ENCODE measurements at places on chromosomes 3 and 15.
A peak's percentile ranks its signal among the peaks of the same experiment; 100 is the strongest.

DNA sequence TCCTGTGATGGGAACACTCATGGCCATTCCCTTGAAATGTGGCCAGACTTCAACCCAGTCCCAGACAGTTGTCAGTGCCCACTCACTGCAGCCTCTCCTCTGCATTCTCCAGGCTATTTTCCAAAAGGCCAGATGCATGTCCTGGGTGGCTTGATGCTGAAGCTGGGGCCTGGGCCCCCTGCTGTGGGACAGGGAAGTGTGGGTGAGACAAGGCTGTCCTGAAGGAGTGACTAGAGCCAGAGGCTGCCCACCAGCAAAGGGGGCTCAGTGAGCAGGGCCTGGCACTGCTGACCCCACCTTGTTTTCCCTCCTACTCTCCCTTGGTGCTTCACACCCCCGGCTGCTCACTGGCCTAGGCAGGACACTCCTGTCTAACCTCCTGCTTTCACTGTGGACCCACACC lies 11.9 kb downstream of the CISH start:
- no peak for DNase-seq

GRCh38 chr15:32852771-32853170 lies 135.0 kb downstream of the GREM1 start:
- DNase-seq, result no peak

- DNase-seq, result no peak
Observed at GRCh38 chr3:113638910-113639309, 57.5 kb downstream of the USF3 start.

DNA sequence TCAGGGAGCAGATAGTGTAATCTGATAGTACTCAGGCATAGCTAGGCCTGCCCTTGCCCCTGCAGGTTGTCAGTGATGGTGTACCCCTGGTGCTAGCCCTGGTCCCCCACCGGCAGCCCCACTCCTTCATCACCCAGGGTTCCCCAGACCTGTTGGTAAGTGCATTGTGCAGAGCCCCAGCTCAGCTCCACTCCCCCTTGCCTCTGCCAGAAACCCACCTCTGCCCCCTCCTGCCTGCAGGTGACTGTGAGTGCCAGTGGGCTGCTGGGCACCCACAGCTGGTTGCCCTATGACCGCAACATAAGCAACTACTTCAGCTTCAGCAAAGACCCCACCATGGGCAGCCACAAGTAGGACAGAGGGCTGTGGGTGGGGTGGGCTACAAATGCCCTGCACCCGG lies 27.5 kb downstream of the NBEAL2 start:
- no peak for DNase-seq

GRCh38 chr3:195268576-195269309 lies 2.2 kb downstream of the XXYLT1 start:
- no peak for DNase-seq

GRCh38 chr3:31213869-31214486 lies 318.7 kb upstream of the STT3B start:
- DNase-seq, result peak; percentile 70

DNA sequence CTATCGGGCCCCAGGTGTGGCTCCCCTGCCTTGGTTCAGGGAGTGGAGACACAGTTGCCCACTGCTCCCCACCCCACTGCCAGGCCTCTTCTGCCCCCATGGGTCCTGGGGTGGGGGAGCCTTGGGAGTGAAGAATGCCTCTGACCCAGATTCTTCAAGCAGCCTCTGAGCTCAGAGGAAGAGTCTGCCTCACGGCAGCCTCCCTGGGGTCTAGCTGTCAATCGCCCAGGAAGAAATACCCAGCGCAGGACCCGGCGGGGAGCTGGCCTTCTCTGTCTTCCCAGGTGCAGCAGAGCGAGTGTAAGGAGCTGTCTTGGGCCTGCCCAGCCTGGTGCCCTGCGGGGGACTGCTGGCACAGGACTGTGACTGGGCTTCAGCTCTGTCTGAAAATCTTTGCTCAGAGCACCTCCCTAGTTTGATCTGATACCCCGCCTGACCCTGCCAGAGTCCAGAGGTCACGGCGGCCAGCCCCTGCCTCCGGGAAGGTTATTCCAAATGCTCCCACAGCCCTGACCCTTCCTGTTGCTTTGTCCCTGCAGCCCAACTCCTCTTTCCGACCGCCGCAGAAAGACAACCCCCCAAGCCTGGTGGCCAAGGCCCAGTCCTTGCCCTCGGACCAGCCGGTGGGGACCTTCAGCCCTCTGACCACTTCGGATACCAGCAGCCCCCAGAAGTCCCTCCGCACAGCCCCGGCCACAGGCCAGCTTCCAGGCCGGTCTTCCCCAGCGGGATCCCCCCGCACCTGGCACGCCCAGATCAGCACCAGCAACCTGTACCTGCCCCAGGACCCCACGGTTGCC lies 11.0 kb downstream of the ANKRD63 start:
- DNase-seq, result no peak

- DNase-seq, result peak; percentile 95
Observed at GRCh38 chr3:187777331-187777941, 32.2 kb upstream of the BCL6 start.

GRCh38 chr3:190388703-190389102 lies 740 bp downstream of the CLDN16 start:
- DNase-seq, result no peak

GRCh38 chr3:123424321-123424998 lies 24.4 kb downstream of the ADCY5 start:
- no peak for DNase-seq

- DNase-seq, result no peak
Observed at GRCh38 chr3:153910387-153910786, 210.8 kb upstream of the ARHGEF26 start.

GRCh38 chr3:69085168-69085832 lies 563 bp downstream of the ARL6IP5 start:
- peak; percentile 31 for DNase-seq

- peak; percentile 51 for DNase-seq
Observed at GRCh38 chr3:173529062-173529711, 131.6 kb downstream of the NLGN1 start.

DNA sequence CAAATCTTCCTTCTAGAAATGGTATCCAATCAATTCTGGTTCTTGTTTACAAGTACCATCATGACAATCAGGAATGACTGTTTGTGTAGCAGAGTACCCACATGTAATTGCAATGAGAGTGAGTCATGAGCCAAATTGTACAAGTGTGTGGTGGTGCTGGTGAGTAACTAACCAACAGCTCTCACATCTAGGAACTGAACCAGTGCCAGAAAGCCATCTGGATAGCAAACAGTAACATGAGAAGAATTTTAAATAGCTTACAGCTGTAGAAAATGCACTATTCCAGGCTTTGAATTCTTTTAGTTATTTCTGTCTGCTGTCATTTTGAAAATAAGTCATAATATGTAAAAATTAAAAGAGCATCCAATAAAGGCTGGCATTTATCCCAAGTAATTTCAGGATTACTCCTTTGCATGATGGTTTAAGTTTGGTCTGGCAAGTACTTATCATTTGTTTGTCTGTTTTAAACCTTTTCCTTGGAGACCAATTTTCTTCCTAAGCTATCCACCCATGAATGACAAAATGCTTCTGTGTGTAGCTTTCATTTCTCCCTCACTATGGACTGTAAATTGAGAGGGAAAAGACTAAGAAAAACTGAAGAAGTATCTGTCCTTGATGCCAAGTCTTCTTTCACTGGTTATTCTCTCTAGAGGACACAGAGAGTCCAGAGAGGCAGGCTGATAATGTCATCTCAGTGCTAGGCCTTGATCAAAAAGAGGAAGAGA lies 60.0 kb downstream of the PIK3CB start:
- DNase-seq, result peak; percentile 99

GRCh38 chr15:56693761-56694160 lies 39.5 kb downstream of the ZNF280D start:
- DNase-seq, result no peak

- no peak for DNase-seq
Observed at GRCh38 chr3:6567241-6567640, 293.7 kb upstream of the GRM7 start.

DNA sequence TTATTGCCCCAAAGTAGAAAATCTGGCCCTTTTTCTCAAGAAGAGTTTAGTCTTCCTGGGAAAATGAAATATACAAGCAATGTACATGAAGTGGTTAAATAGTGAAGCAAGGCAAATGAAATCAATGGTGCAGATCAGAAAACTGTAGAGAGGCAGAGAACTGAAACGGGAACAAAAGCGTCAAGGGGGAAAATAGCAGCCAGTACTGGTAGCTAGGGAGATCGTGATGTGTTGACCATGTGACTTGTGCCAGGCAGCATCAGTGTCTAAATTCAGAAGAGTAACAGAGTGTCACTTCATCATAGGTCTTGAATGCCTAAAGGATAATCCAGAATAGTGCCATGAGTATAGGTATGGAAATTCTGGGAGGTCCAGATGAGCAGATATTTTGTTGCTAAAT lies 163.1 kb downstream of the CHL1 start:
- DNase-seq, result no peak

DNA sequence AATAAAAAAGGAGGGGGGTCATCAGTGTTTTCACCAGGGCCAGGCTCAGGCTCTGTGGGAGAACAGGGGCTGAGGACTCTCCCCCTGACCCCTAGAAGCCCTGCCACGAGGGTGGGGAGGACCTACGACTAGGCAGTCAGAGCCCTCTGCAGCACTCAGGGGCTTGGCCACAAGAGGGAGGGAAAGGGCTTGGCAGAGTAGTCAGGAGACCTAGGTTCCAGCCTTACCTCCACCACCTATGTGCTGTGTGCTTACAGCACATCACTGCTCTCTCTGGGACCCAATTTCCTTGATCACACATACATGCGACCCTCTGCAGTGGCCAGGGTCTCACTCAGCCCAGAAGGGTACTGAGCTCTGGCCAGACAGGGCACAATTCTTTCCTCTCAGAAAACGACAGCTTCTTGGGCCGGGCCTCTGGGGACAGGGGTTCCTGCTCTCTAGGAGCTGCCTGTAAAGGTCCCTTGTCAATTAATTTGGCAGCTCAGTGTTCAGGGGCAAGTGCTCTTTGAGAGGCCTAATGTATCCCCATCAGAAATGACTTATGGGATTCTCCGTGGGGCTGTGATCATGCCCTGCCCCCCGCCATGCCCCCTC lies 16.4 kb upstream of the SKIC8 start:
- no peak for DNase-seq

DNA sequence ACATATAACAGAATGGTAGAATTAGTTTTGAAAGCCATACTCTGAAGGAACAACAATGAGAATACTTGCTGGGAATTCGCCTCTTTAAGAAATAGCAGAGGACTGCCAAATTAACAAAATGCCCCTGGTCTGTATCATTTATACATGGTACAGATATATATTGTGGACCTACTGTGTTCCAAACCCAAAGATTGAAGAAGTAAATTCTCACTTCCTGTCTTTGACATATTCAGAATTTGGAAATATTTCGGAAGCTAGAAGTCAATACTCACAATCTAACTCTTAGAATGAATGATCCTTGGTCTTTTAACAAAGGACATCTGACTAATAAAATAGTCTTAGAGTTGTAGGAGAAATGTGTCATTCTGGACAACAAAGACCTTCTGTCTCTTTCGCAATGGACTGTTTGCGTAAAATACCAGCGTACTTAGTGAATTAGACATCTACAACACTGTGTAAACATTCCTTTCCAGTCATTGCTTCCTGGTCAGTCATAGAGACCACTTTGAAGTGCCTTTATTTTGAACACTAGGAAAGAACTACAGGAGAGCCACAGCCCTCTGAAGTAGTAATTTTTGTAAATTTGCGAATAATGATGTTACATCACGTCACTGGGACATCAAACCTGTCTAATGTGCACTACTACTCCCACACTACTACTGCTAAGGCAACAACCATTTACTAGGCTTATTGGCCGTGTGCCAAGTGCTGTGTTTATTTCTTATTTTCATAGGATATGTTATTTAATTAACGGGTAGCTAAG lies 68.0 kb downstream of the CHL1 start:
- peak; percentile 98 for DNase-seq

DNA sequence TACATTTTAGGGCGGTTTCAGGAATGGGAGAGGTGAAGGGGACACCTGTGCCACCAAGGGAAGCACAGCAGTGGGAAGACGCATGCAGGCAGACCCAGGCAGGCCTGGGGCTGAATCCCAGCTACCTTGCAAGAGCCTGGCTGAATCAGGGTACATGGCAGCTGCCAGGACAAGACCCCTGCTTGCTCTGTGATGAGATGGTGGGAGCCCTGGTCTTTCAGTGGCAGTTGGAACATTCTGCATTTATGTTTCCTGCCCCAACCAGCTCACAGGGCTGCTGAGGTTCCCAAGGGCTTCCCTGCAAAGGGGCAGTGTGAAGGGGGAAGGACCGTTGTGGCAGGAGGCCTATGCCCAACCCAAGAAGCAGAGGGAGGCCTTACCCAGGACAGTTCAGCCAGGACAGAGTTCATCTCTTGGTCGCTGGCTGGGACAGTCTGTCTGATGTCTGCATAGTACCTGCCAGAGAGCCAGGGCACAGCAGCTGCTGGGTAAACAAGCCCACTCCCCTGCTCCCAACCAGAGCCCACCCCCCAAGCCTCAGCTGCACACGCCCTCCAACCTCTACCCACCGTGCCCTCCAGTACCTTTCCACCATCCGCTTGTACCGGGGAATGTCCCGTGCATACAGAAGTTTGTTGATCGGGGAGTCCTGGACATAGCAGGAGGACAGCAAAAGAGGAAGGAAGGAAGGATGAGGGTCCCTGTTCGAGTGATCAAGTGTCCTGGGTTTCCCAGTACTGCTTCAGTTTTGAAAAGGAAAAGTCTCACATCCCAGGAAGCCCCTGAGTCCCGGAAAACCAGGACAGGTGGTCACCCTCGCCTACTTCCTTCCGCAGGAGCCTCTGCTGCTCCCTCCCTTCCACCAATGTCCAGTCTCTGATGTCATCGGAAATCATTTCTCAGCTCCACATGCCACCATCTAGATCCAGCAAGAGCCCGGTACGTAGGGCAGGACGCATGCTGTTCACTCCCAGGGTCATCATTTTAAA lies 23.1 kb downstream of the PLXNB1 start:
- DNase-seq, result no peak

DNA sequence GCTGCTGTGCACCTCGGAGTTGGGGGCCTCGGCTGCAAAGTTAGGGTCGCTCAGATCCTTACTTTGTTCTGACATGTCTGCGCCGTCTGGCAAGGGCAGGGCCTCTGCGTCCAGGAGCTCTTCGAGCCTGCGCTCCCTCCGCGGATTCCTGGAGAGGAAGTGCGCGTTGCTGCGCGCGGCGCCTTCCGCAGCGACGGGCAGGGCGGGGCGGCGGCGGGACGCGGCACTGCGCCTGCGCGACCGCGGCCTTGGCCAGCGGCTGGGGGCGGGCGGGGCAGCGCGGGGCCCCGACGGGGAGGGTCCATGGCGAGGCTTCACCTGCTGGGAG lies at the start of gene NDN:
Gene NDN, minus strand, starts transcription at position 163 of the 328 bp plus-strand sequence. Its CDS starts 88 bp downstream, at position 75.
- DNase-seq, result no peak

DNA sequence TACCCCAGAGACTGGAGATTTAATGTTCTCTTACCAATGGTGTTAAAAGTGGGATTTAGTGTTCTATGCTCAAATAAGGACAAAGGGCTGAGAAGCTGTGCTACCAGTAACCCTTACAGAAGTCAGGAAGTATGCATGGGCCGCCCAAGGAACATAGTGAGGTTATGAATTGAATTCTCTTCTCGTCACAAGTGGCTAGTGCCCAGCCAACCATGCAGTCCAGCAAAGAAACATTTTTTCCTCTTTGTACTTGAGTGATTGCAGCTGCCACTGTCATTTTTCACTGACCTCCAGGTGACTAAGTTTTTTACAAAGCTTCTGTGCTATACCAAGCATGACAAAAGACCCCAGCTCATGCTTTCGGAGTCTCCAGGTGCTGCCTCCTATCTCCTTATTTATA lies 110.6 kb upstream of the DCBLD2 start:
- DNase-seq, result no peak
